Caco-2 (cell line): ENCODE measurements at places on chromosomes 1 and 21.
A peak's percentile ranks its signal among the peaks of the same experiment; 100 is the strongest.

DNA sequence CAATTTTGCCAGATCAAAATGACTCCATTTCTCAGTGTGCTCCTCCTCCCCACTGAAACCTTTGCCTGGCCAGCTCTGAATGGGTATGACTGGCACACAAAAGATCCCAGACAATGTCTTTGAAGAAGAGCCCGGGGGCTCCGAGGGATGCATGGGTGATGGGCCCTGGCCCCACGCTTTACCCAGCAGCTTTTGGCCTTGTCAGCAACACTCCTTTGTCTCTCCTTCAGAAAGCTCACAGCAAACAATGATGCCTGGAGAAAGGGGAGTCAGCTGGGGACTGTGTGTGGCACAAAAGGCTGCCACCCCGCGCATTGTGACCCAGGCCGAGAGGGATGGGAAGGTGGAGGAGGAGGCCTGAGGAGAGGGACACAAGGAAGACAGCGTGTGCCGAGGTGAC lies 45.9 kb downstream of the PLXNA2 start:
- DNase-seq, result no peak

- DNase-seq, result no peak
Observed at GRCh38 chr21:35737449-35737848, 322.9 kb downstream of the SETD4 start.

GRCh38 chr1:172971241-172971640 lies 79.5 kb downstream of the TNFSF18 start:
- DNase-seq, result peak; percentile 25

DNA sequence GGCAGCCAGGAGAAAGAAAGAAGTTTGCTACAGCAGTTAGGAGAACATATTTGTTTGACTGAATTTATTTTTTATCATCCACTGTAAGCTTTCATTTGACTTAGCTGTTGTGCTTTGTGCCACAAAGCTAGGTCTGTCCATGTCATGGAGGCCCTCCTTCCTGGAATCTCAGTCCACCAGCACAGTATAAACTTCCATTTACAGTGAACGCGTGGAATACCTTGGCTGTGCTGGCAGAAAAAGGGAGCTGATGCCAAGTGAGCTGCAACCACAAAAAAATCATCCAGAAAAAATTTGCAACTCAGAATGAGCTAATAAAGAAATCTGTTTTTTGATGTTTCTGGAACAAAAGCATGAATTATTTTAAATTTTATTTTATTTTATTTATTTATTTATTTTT lies 72.6 kb downstream of the ATP6V1G3 start:
- no peak for DNase-seq

GRCh38 chr1:100786870-100787269 lies 67.3 kb downstream of the VCAM1 start:
- no peak for DNase-seq

GRCh38 chr1:206586501-206587445 lies 25.5 kb downstream of the EIF2D start:
- no peak for DNase-seq

- no peak for DNase-seq
Observed at GRCh38 chr1:184351416-184351975, 35.3 kb upstream of the C1orf21 start.
